Aorta (tissue), 5 donors: ENCODE measurements at places on chromosomes 5 and 9. TPM values are rescaled to one million over a fixed set of nuclear protein-coding genes. Genes with fewer than 3 reads are reported as not detected.

Gene ANKRD18B
- not detected for total RNA-seq

Gene RFK
- 19.0 TPM for total RNA-seq

Gene SLC34A3
- not detected for total RNA-seq

- no peak for DNase-seq
Measured at GRCh38 chr9:108676355-108676754, 179.4 kb downstream of the ACTL7B start.

DNA sequence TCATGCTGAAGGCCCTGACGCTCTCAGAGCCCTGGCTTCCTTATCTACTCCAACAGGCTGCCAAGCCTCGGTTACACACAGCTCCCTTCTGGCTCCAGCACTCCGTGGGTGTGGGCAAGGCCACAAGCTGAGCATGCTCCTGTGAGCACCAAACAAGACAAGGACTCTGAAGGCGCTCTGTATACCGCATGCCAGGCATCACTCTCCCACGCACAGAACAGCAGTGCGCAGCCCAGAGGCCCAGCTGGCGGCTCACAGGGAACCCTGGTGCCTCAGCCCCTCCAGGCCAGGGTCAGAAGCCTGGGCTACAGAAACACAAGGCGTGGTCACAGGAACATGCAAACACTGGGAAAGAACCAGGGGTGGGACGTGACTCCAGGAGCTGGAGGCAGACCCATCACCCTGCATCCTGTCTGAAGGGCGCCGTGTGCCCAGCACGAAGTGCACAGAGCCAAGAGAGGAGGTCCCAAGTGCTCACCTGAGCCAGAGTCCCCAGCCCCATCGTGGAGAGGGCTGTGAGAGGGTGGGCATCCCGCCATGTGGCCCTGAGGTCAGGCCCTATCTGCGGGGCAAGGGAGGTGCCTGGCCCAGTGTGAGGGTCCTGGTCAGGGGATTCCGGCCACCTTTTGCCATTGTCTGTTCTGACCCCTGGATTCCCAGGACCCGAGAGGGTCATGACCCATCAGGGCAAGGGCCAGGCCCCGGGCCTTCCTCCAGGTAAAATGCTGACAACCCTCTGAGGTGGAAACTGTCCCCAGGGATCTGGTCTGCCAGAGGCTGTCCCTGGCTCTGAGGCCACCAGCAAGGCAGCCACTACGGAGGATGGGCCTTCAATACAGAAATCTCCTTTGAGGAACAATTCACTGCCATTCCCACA, 54.7 kb downstream of the COL23A1 start:
- DNase-seq: no peak

DNA sequence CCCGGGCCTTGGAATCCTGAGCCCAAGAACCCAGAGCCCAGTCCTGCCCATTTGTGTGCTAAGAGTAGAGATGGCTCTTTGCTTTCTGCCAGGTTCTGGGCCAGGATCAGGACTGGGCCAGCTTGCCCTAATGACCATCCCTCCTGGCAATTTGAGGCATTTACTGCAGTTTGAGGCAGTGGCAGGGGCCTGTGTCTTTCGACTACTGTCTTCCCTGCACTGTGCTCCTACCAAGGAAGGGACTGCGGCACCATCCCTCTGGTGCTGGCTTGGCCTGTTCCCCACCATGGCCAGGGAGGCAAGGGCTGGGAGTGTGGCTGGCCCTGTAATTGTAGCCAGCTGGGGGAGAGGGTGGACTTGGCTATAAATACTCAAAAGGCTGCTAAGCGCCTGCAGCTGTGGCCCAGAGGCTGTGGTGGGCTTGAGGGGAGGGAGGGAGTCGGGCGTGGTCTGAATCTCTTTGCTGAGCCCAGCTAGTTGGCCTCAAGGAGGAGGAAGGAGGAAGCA, 4.6 kb downstream of the ENHO start:
- no peak for DNase-seq

GRCh38 chr9:124183772-124184171, 74.0 kb upstream of the NEK6 start:
- no peak for DNase-seq

DNA sequence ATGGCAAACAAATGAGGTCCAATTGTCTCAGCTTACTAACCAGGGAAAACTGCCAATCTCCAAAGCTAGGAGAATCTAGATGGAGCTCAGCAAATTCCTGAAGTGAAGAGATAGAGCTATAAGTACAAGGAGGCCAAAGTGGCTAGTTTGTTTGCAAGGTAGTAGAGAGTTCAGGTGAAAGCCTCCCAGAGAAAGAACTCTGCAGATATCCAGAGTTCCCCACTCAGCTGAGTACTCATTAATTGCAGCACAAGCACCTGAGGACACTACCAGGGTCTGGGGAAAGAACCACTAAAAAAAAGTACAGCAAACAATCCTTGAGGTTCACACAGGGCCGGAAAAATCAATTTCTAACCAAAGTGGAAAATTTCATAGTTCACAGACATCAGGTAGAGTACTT, 250.9 kb downstream of the TMEM232 start:
- DNase-seq: no peak

- no peak for DNase-seq
Measured at GRCh38 chr5:134223406-134224248, 2.2 kb downstream of the PPP2CA start.

DNA sequence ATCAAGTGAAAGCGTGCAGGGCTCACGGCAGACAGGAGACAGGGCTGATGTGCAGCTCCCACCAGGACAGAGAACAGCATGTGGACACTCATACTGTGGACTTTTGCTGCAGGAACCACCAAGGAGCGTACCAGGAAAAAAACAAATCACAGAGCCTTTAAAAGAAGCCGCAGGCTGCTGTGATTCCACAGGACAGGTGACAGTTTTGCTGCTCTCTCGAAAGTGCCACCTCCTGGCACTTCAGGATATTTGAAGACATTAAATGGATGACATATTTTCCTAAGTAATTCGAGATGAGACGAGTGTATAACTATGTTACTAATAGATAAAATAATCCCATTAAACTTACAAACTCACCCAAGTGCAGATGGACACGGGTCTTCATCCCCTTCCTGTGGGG, 29.3 kb downstream of the ZDHHC11 start:
- no peak for DNase-seq
